ENCODE measurements at places on chromosomes 3 and 15. TPM values are rescaled to one million over a fixed set of nuclear protein-coding genes. Genes with fewer than 3 reads are reported as not detected.

GRCh38 chr3:192901435-192901834 lies 16.2 kb downstream of the MB21D2 start:
- no peak for DNase-seq

- no peak for DNase-seq
These were observed 3.7 kb downstream of the PROS1 start for GRCh38 chr3:93969997-93970396.

DNA sequence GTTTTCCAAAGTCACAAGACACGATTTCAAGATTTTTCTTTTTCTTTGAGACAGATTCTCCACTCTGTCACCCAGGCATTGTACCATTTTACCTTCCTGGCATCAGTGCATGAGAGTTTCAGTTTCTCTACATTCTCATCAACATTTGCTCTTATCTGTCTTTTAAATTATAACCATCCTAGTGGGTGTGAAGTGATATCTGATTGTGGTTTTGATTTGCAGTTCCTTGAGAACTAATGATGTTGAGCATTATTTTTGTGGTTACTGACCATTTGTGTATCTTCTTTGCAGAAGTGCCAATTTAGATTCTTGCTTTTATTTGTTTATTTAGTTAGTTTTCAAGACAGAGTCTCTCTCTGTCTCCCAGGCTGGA lies 41.2 kb downstream of the ADIPOQ start:
- no peak for DNase-seq

The ACAP2 gene
- 50.1 TPM for total RNA-seq

DNA sequence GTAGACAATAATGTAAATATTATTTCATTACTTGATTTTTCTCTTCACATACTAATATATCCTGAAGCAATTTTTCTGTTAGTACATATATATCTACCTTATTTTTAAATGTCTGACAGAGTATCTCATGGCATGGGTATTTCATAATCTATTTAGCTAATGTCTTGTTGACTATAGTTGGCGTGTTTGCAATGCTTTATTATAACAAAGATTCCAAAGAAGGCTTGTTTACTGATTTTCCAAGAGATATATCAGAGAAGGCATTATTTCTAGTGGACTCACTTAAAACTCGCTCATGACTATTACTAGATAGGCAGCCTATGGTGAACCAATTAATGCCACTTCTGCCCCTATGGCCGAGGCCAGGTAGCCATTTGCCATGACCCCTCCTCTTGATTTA lies 152.4 kb upstream of the RORA start:
- DNase-seq, result no peak

Measured in kidney (tissue), 22 donors.